ENCODE measurements at places on chromosomes 1 and 21. TPM values are rescaled to one million over a fixed set of nuclear protein-coding genes. Genes with fewer than 3 reads are reported as not detected.

GRCh38 chr1:2388004-2388913, 3.1 kb downstream of the MORN1 start:
- no peak for DNase-seq

Gene KCNJ6
- 0.24 TPM for total RNA-seq

DNA sequence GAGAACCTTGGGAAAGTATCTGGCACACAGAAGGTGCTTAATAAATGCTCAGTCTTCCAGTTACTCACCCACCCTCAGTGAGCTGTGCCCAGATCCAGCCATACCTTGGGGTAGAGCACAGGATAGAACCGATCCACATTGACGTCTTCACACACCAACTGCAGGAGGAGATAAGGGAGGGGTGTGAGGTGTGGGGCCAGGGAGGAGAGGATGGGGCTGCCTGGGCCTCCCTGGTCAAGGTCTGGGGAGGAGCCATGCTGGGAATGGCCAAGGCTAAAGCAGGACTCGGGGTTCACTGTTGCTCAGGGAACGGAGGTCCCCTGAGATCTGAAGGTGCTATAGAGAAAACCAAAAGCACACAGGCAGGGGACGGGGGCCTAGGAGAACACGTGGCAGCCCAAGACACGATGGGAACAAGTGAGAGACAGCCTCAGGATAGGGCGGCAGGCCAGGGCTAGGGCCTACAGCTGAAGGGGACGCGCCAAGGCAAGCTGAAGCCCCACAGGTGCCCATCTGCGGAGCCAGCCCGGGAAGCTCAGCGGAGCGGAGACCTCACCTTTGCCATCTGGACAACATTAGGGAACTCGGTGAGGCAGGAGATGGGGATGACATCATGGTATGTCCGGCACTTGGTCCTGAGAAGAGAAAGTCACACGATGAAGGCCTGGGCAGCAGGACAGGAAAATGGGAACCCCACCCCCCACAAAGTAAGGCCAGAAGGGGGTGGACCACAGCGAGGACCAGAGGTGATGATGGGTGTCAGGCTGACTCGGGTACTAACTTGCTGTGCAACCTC, 55.9 kb downstream of the RAP1GAP start:
- no peak for DNase-seq

DNA sequence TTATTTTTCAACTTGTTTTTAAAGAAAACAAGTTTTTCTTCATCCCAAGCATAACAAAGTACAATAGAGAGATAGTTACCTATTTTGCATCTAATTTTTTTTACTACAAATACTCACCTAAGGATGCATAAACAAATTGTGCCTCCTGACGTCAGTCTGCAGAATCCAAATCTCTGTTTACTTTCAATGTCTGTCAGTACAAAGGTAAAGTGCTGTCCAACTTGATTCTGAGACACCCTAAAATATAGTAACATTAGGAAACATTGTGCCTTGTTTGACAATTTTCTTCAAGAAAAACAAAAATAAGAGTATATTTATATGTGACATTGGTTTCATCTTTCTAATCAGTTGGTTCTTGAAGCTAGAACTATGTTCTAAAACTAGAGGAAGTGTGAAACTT, 103.4 kb downstream of the DENND1B start:
- DNase-seq = no peak

DNA sequence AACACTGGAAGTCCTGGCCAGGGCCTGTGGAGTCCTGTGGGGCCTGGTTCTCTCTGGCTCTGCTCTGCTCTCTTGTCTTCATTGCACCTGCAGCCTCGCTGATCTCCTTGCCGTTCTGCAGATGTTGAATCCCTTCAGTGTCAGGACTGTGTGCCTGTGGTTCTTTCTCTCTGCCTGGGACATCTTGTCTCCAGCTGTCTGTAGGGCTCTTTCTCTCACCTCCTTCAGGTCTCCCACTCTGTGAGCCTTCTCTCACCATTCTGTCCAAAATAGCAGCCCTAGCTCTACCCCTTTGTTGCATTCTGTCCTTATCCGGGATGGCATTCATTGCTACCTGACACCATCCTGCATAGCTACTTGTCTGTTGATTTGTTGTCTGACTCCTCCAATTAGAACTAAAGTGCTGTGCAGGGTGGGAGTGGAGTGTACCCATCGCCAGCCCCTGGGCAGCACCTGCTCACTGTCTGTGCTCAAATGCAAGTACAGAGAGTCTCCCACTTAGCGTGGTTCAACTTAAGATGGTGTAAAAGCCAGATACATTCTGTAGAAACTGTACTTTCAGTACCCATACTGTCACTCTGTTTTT, 8.9 kb downstream of the PGBD2 start:
- no peak for DNase-seq

DNA sequence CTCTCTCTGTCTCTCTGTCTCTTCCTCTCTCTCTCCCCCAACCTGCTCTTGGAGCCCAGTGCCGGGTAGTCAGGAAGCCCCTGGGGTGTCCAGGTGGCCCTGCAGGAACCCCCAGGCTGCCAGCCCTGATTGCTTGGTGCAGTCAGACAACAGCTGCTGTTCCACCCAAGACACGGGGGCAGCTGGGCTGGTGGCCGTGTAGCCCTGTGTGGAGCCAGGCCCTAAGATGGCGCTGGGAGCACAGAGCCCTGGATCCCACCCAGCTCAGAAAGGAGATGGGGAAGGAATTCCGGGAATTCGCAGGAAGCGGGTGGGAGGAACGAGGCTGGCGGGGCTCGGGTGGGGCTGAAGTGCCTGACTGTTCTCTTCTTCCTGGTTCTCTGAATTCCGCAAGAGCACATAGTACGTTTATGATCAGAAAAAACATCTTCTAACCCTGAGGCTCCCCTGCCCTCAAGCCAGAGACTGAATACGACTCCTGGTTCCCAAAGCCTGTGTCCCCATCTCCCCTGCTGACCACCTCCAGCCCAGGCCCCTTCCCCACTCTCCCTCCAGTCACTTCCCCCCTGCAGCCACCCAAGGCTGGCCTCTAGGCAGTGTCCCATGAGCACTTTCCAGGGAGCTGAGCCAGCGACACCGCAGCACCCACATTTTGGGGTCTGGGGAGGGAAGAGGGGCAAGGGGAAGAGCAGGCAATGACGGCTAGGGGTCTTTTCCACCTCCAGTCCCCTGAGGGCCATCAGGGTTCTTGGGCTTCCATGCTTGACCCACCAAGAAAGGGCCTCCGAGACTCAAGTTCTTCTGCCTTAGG, 55.0 kb downstream of the WNT9A start:
- peak; percentile 10 for DNase-seq

- DNase-seq = no peak
Observed at GRCh38 chr1:86993269-86993985, 79.0 kb downstream of the HS2ST1 start.

- DNase-seq = no peak
Observed at GRCh38 chr21:26659182-26659581, 86.1 kb upstream of the CYYR1 start.

Measured in testis (tissue), 5 donors.